ENCODE measurements at places on chromosomes 7 and 10. TPM values are rescaled to one million over a fixed set of nuclear protein-coding genes. Genes with fewer than 3 reads are reported as not detected.

- peak; percentile 85 for DNase-seq
Observed at GRCh38 chr7:137169282-137169698, 174.2 kb downstream of the PTN start.

DNA sequence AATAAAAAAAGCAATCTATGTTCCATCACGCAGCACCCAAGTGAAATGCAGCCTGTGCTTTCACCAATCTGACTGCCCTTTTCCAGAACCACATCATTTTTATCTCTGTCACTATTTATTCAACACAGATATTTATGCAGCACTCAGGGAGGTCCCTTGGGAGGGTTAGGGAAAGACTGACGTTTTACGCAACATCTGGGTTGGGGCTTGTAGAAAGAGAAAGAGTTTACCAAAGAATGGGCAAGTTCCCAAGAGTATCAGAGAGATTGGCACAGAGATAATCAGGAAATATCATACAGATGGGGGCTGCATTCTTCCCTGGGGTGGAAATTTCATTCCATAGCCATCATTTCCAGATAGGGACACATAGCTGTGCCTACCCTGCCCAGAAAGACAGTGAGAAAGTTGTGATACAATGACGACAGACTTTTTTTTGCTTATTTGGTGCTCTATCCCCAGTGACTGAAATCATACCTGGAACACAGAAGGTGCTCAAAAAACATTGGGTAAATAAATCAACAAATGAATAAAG, 474.2 kb downstream of the CALN1 start:
- peak; percentile 40 for DNase-seq

DNA sequence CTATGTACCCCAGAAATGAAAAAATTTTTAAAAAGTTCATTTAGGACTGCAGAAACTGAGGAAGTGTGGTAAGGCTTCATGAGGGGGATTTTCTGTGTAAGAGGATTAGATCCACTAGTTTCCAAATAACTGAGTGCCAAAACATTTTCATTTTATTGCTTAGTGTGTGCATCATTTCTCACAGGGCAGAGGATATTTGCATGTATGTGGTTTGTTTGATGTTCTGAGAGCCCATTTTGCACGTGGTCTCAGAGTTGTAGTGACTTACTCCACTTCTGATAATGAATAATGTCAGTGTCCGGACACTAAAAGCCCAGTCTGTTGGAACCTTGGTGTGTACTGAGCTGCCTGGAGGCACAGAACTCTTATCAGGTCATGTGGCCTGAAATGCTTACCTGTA, 299.9 kb downstream of the AUTS2 start:
- DNase-seq = no peak

DNA sequence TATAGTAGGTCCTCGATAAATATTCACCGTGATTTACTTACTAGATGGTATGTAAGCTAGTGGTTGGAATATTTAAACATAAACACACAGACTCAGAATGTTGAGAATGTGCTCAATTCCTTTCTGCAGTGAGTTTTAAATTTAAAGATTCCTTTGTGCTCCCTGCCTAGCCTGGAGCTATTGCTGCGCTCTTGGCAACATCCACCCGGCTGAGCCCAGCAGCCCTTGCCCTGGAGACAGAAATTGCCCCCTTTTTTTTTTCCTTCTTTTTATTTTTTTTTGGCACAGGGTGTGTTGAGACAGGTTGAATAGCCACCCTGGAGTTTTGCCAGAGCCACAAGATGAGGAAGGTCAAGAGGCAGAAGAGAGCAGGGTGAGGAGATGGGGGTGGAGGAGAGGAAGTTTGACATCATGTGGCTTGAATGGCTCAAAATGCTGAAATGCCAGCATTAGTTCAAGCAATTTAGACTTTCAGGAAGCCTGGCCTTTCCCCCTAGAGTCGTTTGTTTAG, 180.8 kb downstream of the PRKCQ start:
- DNase-seq = peak; percentile 67

DNA sequence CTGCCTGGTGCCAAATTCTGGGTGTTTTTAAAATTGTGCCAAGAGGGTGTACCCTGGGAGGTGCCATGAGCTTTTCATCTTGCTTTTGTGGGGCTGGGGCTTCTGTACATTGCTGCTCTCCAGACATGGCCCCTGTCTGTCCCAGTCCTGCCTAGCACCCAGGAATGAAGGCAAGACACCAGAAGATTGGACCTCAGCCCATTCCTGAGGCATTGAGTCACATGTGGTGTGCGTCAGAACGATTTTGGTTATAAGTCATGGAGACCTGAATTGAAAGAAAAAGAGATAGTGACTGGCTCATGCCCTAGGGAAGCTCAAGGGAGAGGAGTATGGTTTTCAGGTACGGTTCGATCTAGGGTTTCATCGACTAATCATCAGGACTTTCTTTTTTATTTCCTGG, 493.2 kb downstream of the TYW1 start:
- DNase-seq = peak; percentile 19

DNA sequence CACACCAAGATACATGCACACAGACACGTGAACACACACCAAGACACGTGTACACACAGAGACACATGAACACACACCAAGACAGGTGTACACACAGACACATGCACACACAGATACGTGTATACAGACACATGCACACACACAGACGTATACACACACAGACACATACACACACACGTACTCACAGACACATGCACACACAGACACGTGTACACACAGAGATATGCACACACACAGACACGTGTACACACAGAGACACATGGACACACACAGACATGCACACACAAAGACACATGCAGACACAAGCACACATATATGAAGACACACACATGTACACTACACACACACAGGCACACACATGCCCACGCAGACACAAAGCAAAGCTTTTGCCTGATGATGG, 134.6 kb downstream of the TCERG1L start:
- no peak for DNase-seq

The TEX47 gene
- not detected for total RNA-seq

The AQP1 gene
- total RNA-seq = 1.7 TPM

The EPDR1 gene
- total RNA-seq = 226 TPM

The WIPF3 gene
- not detected for total RNA-seq
